ENCODE measurements at places on chromosomes 11 and 22.

GRCh38 chr11:121293288-121293594, 670 bp downstream of the SC5D start:
- DNase-seq: no peak

DNA sequence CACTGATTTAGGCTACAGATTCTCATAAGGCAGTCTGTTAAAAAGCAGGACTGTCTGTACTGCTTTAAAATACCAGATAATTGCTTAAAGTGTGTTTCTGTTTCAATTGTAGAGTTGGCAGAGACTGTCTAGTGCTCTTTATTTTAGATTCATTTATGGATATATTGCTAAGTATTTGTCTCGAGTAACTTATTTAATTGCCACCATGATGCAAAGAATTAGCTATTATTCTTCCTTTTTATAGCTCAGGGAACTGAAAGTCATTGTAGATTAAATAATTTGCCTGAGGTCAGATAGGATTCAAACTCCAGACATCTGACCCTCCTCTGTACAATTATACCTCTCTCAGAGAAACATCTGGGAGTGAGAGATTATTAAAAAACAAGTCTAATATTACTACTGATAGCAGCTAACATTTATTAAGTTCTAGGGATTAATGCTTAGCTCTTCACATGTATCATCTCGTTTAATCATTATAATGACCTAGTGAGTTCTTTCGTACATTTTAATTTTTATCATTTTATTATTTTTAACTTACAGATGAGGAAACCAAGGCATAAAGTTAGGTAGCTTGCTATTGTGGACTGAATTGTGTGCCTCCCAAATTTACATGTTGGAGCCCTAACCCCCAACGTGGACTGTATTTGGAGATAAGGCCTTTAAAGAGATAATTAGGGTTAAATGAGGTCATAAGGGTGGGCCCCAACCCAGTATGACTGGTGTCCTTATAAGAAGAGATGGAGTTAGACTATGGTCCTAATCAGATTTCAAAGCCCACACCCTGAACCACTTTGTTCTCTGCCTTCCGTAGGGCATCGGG, 19.7 kb upstream of the RAG2 start:
- no peak for DNase-seq

DNA sequence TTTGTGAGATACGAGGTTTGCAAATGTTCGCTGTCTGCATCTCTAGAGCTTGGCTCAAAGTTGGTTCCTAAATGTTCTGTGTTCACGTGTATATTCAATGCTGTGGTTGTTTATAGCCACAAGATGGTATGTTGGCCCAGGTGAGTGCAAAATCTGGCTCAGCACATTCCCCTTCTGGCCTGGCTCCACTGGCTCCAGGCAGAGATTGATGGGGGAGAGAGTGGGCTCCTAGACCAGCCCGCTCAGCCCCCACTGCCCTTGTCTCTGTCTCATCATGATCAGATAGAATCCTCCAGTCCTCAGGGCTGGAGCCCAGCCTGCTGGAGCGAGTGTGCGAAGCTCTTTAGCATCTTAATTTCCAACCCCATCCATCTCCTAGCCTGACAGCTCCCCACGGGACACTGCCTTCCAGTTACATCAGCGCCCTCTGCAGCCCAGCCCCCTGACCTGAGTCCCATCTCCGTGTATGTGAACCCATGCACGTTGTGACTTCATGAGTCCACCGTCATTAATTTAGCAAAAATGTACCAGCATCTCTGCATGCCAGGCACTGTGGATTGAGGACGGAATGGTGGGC, 2.0 kb downstream of the P2RX3 start:
- peak; percentile 48 for DNase-seq

DNA sequence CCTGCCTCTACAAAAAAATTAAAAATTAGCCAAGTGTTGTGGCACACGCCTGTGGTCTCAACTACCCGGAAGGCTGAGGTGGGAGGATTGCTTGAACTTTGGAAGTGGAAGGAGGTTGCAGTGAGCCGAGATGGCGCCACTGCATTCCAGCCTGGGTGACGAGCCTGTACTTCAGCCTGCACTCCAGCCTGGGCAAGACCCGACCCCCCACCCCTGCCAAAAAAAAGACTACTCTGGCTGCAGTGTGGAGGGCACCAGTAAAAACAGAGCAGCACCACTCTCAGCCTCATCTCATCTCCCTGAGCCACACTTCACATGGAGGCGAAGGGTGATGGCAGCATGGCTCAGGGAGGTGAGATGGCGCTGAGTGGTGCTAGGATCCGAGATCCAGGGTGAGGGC, 50.3 kb upstream of the THY1 start:
- DNase-seq: no peak

- no peak for DNase-seq
Measured at GRCh38 chr11:57800444-57801182, 39.0 kb downstream of the CTNND1 start.

- DNase-seq: no peak
Measured at GRCh38 chr22:41779929-41780505, 20.5 kb upstream of the CCDC134 start.

DNA sequence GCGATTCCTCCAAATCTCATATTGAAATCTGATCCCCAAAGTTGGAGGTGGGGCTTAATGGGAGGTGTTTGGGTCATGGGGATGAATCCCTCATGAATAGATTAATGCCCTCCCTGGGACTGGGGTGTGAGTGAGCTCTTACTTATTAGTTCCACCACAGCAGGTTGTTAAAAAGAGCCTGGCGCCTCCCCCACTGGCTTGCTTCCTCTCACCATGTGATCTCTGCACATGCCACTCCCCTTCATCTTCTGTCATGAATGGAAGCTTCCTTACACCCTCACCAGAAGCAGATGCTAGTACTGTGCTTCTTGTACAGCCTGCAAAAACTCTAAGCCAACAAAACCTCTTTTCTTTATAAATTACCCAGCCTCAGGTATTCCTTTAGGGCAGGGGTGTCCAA, 8.8 kb downstream of the RRAS2 start:
- no peak for DNase-seq

DNA sequence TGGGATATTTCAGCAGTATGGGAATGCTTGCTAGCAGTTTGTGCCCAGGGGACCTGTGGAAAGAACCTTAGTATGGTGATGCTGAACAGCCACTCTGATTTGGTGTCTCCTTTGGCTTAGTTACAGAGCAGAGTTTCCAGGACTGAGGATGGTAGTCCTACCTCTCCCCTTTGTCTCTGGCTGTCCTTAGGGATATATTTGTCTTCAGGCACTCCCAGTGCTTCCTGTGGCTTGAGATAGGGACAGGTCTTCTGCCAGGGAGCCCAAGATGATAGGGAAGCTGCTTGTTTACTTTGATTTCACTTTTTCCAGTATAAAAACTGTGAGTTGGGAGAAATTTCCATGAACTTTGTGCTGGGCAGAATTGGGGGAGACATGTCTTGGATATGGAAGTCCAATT, 28.2 kb downstream of the ANKRD42 start:
- no peak for DNase-seq

DNA sequence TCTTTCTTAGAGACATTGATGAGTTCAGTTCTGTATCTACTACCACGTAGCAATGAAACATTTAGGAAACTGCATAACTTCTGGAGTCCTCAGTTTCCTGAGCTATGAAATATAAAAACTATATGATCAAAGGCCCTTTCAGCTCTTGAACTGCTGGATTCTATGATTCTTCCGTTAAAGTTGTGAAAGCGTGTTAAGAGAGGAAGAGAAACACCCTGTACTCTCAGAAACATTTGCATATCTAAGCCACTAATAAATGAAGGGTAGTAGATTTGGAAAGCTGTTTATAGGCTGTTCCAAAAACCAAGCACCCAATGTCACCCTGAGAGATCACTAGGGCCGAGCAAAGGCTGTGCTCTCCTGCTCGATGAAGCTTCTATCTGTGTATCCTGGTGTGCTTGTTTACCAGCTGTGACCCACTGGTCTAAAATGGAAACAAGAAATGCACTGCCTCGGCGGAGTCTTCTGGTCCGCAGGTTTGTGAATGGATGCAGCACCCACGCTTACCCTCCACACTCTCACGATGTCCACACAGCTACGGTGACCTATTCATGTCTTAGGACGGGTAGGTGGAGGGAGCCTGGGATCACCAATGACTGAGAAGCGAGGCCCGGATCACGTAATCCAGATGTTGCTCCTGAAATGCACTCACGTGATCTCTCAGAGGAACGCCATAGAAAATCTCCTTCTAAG, 325.8 kb downstream of the OPCML start:
- DNase-seq: no peak

- no peak for DNase-seq
Measured at GRCh38 chr11:16799890-16800289, 61.4 kb downstream of the C11orf58 start.

Data from Peyer's patch (tissue), 4 donors.